ENCODE measurements at places on chromosomes 1 and 21. TPM values are rescaled to one million over a fixed set of nuclear protein-coding genes. Genes with fewer than 3 reads are reported as not detected.

CD160 gene
- not detected for total RNA-seq

- H3K27ac ChIP-seq: no peak overlapping the region
- no peak overlapping the region for H3K4me3 ChIP-seq
- H3K4me1 ChIP-seq: no peaks in the 10 kb centered on the region
- peaks cover 64% of the 10 kb centered on the region for H3K27me3 ChIP-seq
- H3K36me3 ChIP-seq: no peaks in the 10 kb centered on the region
Measured at GRCh38 chr1:232267092-232267836, 362.7 kb downstream of the SIPA1L2 start.

DNA sequence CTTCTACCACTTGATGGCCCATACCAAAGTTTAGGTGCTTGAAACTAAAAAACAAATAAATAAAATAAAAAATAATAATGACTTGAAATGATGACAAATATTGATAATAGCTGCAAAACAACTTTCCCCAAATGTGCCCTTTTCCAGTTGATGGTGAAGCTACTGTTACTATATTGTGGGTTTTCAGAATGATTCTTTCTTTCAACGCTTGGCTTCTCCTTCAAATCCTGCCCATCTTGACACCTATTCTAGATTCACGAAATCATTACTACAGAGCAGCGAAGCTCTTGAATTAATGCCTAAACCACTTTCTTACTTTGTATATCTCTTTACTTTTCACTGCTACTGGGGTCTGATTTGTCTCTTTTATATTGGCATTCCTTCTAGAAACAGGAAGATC lies 9.2 kb upstream of the C1orf141 start:
- H3K27ac ChIP-seq: no peak overlapping the region
- H3K36me3 ChIP-seq: no peaks in the 10 kb centered on the region
- no peak for DNase-seq
- H3K4me1 ChIP-seq: peaks cover 18% of the 10 kb centered on the region
- no peaks in the 10 kb centered on the region for H3K27me3 ChIP-seq

- H3K4me3 ChIP-seq: no peak overlapping the region
- H3K27ac ChIP-seq: peak overlapping the region; percentile 24
- DNase-seq: no peak
- H3K27me3 ChIP-seq: no peaks in the 10 kb centered on the region
Measured at GRCh38 chr1:179169616-179170467, 59.6 kb downstream of the ABL2 start.

- H3K27ac ChIP-seq: no peak overlapping the region
- no peak overlapping the region for H3K4me3 ChIP-seq
- DNase-seq: no peak
- no peaks in the 10 kb centered on the region for H3K27me3 ChIP-seq
- H3K4me1 ChIP-seq: no peaks in the 10 kb centered on the region
Measured at GRCh38 chr1:72064196-72065075, 217.9 kb downstream of the NEGR1 start.

- DNase-seq: no peak
- no peak overlapping the region for H3K4me3 ChIP-seq
- no peak overlapping the region for H3K27ac ChIP-seq
- H3K27me3 ChIP-seq: peaks cover 50% of the 10 kb centered on the region
- H3K4me1 ChIP-seq: peaks cover 9% of the 10 kb centered on the region
Measured at GRCh38 chr1:161261261-161262235, 3.0 kb downstream of the PCP4L1 start.

KLHDC7A gene
- total RNA-seq: 1.6 TPM

DNA sequence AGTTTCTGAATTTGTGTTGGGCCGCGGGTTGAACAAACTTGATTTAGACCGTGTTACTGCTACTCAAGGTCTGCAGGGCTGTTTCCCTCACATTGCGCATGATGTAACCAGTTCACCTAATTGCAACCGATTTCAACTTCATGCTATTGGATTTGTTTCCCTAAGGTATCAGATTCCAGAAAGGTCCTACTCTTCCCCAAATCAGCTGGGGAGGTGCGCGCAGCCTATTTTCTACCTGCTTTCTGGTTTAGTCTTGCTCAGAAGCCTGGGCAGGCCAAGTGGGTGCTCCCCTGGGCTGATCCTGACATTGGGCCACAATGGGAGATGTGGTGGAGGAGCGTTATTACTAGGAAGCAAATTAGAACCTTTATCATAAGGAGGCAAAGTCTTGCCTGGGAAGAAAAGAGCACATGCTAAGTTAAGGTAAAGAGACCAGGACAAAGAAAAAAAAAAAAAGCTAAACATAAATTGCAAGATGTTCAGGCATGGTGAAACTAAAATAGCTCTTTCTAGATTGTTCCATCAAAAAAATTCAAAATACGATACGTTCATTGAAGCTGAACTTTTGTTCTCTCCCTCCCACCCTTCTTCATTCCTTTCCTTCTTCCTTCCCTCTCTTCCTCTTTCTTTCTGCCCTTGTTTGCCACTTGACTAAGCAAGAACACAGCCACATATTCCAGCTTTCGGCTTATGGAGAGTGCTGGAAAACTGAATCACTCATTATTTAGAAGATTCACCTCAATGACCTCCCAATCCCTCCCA lies 28.8 kb upstream of the TARBP1 start:
- no peak for DNase-seq
- no peak overlapping the region for H3K4me3 ChIP-seq
- H3K27ac ChIP-seq: no peak overlapping the region
- peaks cover 12% of the 10 kb centered on the region for H3K4me1 ChIP-seq

DNA sequence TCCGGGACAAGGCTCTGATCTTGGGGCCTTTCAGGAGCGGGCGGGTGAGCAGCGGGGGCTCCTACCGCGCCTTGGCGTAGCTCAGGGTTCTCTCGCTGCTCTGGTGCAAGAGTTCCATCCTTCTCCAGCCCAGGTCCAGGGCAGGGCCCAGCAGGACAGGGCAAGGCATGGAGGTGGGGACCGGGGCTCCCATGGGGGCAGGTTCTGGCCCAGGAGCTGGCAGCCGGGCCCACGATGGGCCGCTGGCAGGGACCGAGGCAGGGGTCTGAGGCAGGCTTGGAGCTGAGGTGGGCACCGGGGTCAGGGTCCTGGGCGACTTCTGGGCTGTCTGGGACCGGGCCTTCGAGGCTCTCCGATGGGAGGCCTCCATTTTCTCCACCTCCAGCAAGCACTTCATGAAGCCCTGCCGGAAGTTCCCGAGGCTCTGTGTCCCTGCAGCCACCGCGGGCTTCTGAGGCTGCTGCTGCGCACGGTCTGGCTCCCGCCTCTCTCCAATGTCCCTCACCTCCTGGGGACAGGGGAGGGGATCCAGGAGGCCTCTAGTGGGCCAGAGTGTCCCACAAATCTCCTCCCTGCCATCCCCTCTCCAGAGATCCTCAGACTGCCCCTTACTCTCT lies 27.6 kb downstream of the SPATA21 start:
- no peaks in the 10 kb centered on the region for H3K36me3 ChIP-seq
- no peak overlapping the region for H3K27ac ChIP-seq
- no peaks in the 10 kb centered on the region for H3K4me1 ChIP-seq
- peaks cover 9% of the 10 kb centered on the region for H3K27me3 ChIP-seq
- no peak for DNase-seq

GRCh38 chr1:226210571-226211176 lies 12.8 kb upstream of the MIXL1 start:
- H3K4me3 ChIP-seq: no peak overlapping the region
- no peaks in the 10 kb centered on the region for H3K4me1 ChIP-seq
- H3K27ac ChIP-seq: no peak overlapping the region

CD53 gene
- total RNA-seq: not detected

GRCh38 chr1:1582585-1583346 lies 8.1 kb upstream of the SSU72 start:
- H3K36me3 ChIP-seq: no peaks in the 10 kb centered on the region
- no peak overlapping the region for H3K27ac ChIP-seq
- H3K27me3 ChIP-seq: peaks cover 49% of the 10 kb centered on the region

OR14K1 gene
- not detected for total RNA-seq

Data from progenitor cell of endocrine pancreas (in vitro differentiated cells).